ENCODE measurements at places on chromosomes 13 and 19.

DNA sequence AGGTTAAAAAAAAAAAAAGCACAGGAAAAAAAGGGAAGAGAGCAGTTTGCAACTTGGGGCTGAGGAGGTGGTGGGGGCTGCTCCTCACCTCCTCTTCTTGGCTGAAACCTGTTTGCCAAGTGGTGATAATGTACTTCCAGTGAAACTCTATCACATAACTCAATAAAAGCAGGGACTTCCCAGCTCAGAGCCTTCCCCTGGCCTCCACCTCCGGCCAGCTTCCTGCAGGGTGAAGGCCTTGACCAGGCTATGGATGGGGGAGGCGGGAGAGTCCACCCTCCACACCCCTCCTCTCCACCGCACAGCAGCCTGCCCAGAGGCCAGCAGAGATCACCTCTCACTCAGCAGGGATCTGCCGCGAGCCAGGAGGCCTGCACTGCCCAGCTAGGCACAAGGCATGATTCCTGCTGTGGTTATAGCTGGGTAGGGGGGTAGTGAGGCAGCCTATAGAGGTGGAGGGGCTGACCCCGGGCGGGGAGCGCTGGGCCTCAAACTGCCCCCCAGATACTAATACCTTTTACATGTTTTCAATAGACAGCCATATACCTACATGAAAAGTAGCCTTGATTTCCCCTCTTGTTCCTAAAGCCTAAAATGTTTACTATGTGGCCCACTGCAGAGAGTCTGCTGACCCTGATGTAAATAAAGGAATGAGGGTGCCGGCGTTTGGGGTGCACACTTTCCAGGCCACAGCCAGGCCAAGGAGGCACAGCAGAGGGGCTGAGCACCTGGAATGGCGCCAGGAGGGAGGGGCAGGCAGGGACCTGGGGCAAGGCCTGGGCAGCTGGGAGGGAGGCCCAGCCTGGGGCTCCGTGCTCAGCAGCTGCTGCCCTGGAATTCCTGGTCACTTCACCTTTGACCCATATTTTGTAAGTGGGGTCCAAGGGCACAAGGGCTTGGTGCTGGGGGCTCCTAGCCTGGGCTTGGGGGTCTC is 10.3 kb downstream of the ZNF787 start:
- DNase-seq, result peak; percentile 73

GRCh38 chr19:12767150-12767549 is 8.2 kb downstream of the HOOK2 start:
- no peak for DNase-seq

- no peak for DNase-seq
These were observed 37.2 kb downstream of the COL4A2 start for GRCh38 chr13:110344320-110344719.

DNA sequence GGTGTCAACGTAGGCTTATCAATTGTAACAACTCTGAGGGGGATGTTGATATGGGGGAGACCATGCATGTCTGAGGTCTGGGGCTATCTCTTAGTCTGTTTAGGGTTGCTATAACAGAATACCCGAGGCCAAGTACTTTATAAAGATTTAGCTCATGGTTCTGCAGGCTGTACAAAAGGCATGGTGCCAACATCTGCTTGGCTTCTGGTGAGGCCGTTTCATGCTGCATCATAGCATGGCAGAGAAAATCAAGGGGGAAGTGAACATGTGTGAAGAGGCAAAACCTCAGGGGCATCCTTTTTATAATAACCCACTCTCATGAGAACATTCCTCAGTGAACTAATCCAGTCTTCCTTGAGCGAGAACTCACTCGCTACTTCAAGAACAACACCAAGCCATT is 353.8 kb downstream of the ENOX1 start:
- peak; percentile 8 for DNase-seq

GRCh38 chr19:40274585-40275544 is 10.3 kb downstream of the AKT2 start:
- no peak for DNase-seq

DNA sequence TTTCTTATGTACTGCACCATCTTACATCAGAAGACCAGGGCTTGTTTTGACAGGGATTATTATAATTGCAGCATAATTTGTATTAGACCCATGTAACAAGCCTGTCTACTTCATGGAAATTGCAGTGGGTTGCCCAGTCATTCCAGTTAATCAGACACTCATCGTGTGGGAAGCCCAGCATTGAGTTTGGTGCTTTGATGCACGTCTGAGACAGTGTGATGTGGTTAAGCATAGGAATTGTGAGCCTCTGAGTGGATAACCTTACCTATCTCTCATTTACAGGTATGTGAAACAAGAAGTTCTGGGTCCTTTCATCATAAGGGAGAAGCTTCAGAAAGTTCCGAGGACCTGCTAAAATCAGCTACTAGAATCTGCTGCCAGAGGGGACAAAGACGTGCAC is 12.8 kb downstream of the RGCC start:
- no peak for DNase-seq

- DNase-seq, result no peak
These were observed 12.2 kb upstream of the KLK12 start for GRCh38 chr19:51047031-51047335.

- peak; percentile 91 for DNase-seq
These were observed 225.8 kb upstream of the IRS2 start for GRCh38 chr13:110012102-110012739.

- no peak for DNase-seq
These were observed 2.7 kb downstream of the MCOLN1 start for GRCh38 chr19:7524992-7525739.
